ENCODE measurements at places on chromosomes 12 and 14. TPM values are rescaled to one million over a fixed set of nuclear protein-coding genes. Genes with fewer than 3 reads are reported as not detected.

DNA sequence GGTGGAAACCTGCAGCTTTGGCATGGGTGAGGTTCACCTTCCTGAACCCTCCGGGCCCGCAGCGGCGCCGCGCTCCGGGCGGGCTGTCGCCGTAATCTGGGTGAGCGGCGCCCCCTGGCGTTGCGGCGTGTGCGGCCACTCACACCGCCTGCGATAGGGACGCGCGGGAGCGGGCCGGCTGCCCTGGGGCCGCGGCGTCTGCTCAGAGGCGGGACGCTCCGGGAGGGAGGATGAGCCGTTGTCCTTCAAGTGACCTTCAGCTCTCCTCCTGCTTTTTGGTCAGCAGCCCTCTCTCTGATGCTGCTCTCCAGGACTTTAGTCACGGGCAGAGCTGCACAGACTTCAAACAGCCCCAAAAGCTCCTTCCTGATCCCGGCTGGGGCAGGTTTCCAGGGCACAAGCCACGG is 211.7 kb upstream of the FKBP4 start:
- H3K27me3 ChIP-seq: peaks cover 36% of the 10 kb centered on the region
- peak; percentile 90 for DNase-seq
- no peaks in the 10 kb centered on the region for H3K4me1 ChIP-seq
- H3K4me3 ChIP-seq: no peak overlapping the region
- H3K36me3 ChIP-seq: no peaks in the 10 kb centered on the region
- H3K27ac ChIP-seq: no peak overlapping the region

VRTN gene
- not detected for total RNA-seq

- H3K4me3 ChIP-seq: no peak overlapping the region
- no peaks in the 10 kb centered on the region for H3K27me3 ChIP-seq
- H3K27ac ChIP-seq: no peak overlapping the region
- no peaks in the 10 kb centered on the region for H3K4me1 ChIP-seq
These were observed 717.3 kb downstream of the TRHDE start for GRCh38 chr12:72989458-72989947.

ARF3 gene
- 112 TPM for total RNA-seq

DNA sequence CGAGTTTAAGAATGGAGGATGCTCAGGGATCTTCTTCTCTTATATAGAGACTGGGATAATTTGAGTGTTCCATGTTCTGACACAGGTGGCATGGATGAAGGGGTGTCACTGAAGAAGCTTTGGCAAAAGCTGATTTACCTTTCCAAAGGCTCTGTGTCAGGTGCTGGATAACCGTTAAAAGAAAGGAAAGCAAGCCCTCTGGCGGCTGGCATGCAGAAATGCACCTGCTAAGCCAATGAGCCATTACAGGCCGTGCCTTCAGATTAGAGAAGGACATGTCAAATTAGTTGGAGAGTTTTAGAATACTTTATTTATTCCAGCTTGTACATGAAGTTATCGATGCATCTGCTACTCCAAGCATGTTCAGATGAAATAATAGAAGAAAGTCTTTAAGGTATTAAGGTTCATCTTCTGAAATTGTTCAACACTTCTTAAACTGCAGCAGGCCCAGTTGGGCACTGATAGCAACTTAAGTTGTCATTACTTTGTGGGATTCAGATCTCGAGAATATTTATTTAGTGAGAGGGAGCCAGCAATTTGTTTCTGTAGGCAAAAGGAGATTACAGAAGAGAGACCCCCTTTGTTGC is 678.2 kb downstream of the NRXN3 start:
- no peaks in the 10 kb centered on the region for H3K4me1 ChIP-seq
- H3K4me3 ChIP-seq: no peak overlapping the region
- DNase-seq: peak; percentile 69
- H3K36me3 ChIP-seq: no peaks in the 10 kb centered on the region
- no peak overlapping the region for H3K27ac ChIP-seq
- no peaks in the 10 kb centered on the region for H3K27me3 ChIP-seq

DNA sequence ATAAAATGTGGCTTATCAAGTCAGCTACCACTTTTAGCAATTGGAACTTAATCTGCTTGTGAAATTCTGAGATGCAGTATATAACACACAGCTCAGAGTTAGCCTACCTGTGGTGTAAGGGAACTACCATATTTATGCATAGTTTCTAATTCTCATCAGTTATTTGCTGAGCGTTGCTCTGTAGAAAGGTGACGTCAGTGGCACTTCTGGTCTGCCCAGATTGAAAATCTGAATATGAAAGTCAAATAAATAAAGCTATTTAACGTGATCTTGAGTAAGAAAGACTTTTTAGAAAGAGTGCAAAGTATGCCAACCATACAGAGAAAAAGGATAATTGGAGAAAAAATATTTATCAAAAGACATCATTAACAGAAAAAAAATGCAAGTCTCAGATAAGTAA is 938.9 kb upstream of the NOVA1 start:
- DNase-seq: no peak
- H3K4me3 ChIP-seq: no peak overlapping the region
- no peaks in the 10 kb centered on the region for H3K4me1 ChIP-seq
- H3K27ac ChIP-seq: no peak overlapping the region
